ENCODE measurements at places on chromosomes 12 and 14.
A peak's percentile ranks its signal among the peaks of the same experiment; 100 is the strongest.

DNA sequence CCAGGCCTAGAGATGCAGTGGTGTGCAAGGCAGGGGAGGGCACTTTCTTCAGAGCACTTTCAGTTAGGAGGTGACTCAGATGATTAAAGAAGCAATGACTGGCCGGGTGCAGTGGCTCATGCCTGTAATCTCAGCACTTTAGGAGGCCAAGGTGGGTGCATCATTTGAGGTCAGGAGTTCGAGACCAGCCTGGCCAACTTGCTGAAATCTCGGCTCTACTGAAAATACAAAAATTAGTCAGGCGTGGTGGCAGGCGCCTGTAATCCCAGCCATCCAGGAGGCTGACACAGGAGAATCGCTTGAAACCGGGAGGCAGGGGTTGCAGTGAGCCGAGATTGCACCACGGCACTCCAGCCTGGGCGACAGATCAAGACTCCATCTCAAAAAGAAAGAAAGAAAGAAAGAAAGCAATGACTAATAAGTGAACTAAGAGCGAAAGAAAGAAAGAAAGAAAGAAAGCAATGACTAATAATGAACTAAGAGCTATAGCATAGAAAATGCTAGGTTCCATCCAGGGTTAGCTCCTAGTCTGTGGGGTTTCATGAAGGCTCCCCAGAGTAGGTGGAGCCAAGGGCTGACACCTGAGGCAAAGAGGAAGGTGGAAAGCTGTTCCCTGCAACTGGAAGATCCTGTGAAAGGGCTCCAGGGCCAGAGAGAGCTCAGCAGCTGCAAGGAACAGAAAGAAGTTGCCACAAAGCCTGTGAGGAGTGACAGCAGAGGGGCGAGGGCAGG, 334.5 kb downstream of the CACNA1C start:
- no peak for DNase-seq

DNA sequence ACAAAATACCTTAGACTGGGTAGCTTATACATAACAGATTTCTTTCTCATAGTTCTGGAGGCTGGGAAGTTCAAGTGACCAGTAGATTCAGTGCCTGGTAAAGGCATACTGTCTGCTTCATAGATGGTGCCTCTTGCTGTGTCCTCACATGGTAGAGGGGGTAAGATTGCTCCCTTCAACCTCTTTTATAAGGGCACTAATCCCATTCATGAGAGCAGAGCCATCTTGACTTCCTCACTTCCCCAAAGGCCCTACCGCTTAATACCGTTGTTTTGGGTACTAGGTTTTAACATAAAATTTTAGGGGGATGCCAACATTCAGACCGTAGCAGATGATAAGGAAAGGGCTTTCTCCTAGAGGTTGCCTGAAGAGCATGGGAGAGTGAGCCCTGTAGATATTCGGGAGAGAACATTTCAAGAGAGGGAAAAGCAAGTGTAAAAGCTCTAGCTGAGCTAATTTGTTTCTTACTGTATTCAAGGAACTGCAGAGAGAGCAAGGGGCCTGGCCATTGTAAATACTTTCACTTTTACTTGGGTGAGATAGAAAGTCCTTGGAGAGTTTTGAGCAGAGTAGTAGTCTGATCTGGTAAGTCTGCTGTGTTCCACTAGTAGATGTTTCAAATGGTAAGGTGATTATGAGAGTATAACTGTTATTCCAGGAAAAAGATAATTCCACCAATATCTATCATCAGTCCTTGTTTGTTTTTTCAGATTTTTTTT, 27.3 kb downstream of the FRS2 start:
- no peak for DNase-seq

DNA sequence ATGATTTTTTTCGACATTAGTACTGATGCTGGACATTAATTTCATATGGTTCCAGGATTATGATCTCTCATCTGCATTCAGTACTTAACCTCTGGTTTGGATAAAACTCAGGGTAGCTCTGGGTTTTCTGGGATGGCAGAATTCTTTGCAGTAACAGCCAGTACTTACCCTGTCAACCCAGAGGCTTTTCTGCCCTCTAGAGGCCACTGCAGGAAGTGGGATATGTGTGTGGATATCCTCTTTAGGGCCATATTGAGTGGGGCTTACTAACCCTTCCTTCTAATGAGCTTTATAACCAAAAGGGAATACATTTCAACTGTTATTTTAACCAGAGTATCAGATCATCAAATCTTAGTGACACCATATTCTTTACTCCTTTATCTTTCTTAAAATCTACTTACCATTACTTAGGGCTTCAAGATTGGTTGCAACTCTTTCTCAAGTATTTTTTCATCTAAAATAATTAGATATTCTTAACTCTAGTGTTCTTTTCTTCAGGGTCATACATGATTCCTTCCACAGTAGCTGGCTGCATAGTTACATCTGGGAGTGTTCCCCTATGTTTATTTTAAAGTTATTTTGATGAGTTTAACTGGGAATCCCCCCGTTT, 488.0 kb upstream of the STXBP6 start:
- DNase-seq: no peak

DNA sequence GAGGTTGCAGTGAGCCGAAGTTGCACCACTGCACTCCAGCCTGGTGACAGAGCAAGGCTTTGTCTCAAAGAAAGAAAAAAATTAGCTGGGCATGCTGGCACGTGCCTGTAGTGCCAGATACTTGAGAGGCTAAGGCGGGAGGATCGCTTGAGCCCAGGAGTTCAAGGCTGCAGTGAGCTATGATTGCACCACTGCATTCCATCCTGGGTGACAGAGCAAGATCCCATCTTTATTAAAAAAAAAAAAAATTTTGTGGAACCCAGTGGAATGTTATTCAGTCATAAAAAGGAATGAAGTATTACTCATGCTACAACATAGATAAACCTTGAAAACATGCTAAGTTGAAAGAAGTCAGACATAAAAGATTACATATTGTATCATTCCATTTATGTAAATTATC, 8.3 kb upstream of the ERBB3 start:
- DNase-seq: no peak

GRCh38 chr12:93360688-93361087, 17.0 kb upstream of the NUDT4 start:
- DNase-seq: no peak

GRCh38 chr12:122043476-122043875, 21.8 kb downstream of the BCL7A start:
- DNase-seq: no peak

DNA sequence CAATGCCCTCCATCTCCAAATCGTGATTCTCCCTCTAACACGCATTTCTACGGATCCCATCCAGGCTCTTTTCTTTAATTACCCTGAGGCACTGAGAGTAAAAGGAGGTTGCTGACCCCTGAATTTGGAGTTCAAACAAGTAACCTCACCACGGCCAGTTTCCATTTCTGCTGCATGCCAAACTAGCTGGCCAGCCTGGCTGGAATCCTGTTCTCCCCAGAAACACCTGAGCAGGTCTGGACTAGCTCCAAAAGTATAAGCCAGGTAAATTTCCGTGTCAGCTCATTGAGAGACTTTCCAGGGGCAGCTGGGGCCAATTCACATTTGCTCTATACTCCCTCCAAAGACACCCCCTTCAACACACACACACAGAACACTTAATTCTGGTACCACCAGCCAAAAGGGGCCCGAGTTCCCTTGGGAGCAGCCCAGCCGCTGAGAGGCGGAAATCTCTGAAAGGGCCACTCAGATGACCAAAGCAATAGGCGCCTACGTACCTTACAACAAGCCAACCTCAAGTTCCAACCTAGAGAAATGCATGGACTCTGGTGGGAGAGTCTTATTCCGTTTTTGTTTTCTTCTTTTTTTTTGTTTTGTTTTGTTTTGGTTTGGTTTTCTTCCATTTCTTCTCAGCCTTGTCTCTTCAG, 131.4 kb downstream of the NDUFA12 start:
- no peak for DNase-seq

GRCh38 chr12:5768581-5769196, 176.4 kb downstream of the ANO2 start:
- DNase-seq: peak; percentile 29

DNA sequence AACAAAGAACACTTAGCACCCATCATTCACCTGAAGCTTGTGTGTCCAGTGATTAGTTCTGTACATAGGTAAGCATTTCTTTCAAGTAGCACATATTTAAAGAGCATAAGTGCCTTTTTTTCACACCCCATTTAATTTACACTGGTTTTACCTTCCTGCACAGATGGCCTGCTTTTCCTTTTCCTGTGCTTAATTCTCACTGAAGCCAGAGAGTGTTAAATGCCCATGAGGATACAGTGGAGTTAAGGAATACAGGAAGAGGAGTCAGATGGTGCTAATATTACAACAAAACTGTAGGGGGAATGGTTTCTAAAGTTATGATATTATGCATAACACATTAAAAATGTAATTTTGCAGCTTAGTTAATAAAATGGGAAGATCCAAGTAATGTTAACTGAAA, 31.0 kb upstream of the SLC38A1 start:
- DNase-seq: peak; percentile 26

DNA sequence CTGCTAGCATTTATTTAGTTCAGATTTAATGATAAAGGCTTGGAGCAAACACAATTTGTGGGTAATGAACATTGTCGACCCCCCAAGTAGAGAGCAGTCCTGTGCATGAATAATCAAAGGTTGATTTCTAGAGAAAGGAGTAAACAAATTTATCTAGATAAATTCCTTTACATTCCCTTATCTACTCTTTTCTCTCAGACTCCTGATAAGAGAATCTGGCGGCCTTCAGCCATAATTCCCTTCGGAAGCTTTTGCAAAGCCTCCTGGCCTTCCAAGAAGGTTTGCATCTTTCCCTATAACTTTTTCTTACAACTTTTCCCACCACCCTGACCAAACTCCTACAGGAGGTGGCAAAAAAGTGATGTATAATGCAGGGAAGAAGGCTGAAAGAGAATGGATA, 42.1 kb downstream of the TMTC3 start:
- no peak for DNase-seq

GRCh38 chr12:42935756-42936155, 346.2 kb upstream of the PRICKLE1 start:
- no peak for DNase-seq

- no peak for DNase-seq
These were observed 113.1 kb downstream of the TTC6 start for GRCh38 chr14:37708481-37708880.

DNA sequence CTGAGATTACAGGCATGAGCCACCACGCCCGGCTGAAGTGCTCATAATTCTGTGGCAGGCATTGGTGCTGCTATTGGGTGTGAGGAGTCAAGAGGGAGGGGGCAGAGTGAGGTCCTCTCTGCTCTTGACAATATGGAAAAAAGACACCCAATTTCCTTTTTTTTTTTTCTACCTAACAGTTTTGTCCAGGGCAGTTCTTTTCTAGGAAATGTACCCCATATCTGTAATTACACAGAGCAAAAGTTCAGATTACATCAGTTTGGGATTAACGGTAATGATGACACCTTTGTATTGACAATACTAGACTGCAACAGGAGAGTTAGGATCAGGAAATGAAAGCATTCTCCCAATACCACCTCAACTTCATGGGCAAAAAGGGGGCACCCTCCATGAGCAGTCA, 36.3 kb downstream of the IGF1 start:
- DNase-seq: no peak

- no peak for DNase-seq
These were observed 30.2 kb downstream of the KCTD10 start for GRCh38 chr12:109446869-109447268.

DNA sequence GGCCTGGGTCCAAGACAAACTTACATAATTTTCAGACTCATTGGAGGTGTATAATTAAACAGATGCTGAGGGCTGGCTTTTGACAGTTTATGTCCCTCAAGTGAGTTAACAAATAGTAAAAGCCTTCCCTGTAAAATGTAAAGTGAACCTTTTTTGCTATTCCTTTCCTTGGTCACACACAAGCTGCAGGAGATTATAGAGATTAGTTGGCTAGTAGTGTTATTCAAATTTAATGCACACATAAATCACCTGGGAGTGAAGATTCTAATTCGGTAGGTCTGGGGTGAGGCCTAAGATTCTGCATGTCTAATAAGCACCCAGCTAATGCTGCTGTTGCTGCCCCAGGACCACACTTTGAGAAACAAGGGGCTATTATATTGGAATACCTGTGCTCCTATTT, 206.2 kb upstream of the SSTR1 start:
- DNase-seq: no peak

DNA sequence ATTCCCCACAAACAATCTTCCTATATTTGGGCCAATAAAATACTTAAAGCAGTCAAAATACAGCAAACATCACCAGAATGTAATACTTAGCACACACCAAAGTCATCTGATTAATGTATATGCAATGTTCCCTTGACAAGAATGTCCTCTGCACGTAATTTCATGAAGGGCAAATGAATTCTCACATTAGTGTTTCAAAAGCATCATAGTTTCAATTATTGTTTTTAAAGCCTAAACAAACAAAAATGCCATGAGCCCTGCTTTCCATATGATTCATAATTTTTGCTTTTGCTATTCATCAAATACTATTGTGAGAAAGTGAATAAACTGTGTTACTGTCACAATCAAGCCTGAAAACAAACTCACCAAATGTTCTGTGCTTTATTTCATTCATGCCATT, 156.0 kb downstream of the EPS8 start:
- no peak for DNase-seq

DNA sequence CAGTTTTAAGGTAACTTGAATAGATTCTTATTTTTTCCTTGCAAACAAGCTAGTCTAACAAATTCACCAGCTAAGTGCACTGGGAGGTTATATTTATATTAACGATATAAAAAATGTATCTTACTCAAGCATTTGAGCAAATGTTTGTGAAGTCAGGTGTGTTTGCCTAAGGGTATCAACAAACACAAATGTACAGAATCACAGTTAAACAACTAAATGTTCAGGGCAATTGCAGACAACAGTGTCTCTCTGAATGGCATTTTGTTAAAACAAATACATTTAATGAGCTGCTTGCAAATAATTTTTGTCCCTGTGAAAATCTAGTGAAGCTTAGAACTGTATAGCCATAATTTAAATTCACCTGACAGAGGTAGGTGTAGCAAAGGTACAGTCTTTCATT, 28.2 kb upstream of the FLRT2 start:
- no peak for DNase-seq

DNA sequence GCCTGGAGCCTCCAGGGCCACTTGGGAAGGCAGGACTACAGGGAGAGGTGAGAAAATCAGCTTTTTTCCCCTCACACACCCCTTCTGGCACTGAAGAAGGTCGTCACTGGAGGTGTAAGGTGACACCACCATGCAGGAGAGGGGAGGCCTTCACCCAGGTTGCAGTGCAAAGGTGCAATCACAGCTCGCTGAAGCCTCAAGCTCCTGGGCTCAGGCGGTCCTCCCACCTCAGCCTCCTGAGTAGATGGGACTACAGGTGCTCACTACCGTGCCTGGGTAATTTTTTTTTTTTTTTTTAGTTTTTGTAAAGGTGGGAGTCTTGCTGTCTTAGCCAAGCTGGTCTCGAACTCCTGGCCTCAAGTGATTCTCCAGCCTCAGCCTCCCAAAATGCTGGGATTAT, 93.6 kb downstream of the TNFAIP2 start:
- DNase-seq: no peak

DNA sequence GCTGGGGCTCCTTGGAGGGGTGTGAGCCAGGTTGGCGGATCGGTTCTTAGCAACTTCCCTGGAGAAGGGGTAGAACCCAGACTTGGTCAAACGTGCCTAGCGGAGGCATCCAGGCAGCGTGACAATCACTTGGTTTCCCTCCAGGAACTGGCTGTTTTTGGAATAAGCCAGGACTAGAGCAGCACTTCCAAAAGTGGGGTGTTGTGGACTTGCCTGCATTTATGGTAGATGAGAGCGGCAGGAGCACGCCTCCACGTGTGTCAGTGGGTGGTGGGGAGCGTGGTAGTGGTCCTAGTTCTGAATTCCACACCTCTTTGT, 2.8 kb downstream of the PRMT8 start:
- no peak for DNase-seq

- no peak for DNase-seq
These were observed 96.8 kb downstream of the SRGAP1 start for GRCh38 chr12:63941166-63941800.

All from dermis microvascular lymphatic vessel endothelial cell (primary cell).